ENCODE measurements at places on chromosomes 11 and 22. TPM values are rescaled to one million over a fixed set of nuclear protein-coding genes. Genes with fewer than 3 reads are reported as not detected.

The YPEL1 gene
- 2.5 TPM for total RNA-seq

The PIWIL4 gene
- 0.67 TPM for total RNA-seq

The AIFM3 gene
- total RNA-seq: not detected

The PPM1F gene
- total RNA-seq: 27.1 TPM

GRCh38 chr11:88511006-88511405 lies 173.5 kb upstream of the CTSC start:
- no peak for DNase-seq

GRCh38 chr22:37681001-37681424 lies 5.1 kb upstream of the NOL12 start:
- no peak for DNase-seq

GRCh38 chr11:76797341-76798201 lies 14.4 kb downstream of the TSKU start:
- DNase-seq: peak; percentile 84

- DNase-seq: no peak
Observed at GRCh38 chr11:98772893-98773292, 247.9 kb upstream of the CNTN5 start.

DNA sequence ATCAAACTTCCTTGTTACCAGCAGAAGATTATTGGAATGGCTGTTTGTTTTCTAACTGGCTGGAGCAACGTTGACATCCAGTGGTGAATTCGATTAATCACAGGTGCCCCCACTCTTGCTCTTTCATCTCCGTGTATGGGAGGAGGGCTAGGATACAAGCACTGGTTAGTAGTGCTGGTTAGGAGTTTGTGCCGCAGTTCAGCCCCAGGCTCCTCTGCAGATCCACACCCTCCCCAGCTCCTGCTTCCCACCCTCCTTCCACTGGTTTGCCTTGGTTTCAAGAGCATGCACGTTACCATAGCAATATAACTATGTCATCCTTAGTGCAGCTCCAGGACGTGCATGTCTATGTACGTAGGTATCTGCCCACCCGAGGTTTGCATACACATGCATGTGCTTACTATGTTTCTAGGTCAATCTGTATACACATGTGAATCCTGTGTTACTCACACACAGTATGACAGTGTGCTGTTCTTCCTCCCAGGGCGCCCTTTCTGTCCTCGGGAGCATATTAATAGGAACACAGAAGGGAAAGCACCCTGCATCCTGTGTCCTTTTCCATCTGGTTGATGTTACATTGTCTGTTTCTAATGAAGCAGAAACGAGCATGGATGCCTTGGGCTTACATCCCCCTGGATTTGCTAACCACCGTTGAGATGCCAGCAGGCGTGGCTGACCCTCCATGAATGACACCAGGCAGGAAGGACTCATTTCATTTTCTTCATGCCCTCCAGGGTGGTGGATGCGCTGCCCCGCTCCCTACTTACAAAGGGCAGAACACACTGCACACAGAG lies 539.3 kb downstream of the OPCML start:
- DNase-seq: no peak

- DNase-seq: no peak
Observed at GRCh38 chr11:11740836-11741235, 100.9 kb upstream of the USP47 start.

- peak; percentile 31 for DNase-seq
Observed at GRCh38 chr11:121829159-121829643, 286.8 kb downstream of the BLID start.

- no peak for DNase-seq
Observed at GRCh38 chr11:47376107-47376524, 2.2 kb downstream of the SPI1 start.

DNA sequence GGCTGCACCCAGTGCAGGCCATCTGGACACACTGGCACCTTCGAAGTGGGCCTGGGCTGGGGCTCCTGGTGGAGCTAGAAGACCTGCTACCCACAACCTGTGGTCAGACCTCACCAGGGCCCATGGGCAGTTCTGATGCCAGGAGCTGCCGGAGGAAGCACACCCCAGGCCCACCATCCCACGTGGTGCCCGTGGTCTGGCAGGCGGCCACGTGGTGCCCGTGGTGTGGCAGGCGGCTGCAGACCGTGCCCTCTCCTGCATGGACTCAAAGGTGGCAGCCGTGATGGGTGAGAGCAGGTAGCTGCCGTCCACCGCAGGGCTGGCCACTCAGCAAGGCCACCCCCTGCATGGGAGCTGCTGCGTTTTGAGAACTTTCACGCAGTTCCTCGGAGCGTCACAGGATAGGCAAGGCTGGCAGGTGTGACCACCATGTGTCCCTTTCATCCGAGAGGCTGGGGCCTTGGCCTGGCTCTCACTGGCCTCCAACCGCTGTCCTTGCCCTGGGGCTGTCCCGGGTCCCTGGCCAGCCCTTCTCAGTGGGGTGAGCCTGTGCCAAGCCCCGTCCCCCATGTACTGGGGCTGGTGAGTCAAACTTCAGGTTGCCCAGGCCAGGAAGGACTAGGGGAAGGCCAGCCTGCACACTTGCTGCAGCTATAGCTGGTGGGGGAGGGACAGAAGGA lies 3.9 kb upstream of the IL17REL start:
- no peak for DNase-seq

Measured in lower leg skin (tissue), 4 donors.